AG04449 (cell line): ENCODE measurements at places on chromosomes 2 and 18.

DNA sequence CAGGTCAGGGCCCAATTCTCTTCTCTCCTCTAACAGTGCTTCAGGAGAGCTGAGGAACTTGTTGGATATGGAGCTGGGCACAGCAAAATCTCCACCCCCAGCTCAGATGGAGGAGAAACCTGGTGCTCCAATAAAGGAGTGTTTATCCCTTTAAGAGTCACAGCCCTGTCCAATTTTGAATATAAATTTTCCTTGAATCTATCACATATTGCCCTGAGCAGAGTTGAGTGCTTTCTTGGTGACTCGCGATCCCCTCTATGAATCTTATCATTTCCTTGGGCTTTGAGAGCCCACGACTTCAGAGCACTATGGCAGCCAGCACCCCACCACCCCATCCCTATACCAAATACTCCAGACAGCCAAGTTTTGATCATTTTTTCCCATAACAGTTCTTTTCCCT, 34.4 kb upstream of the SMAD7 start:
- DNase-seq, result no peak

GRCh38 chr2:213847316-213847715, 563.1 kb downstream of the SPAG16 start:
- DNase-seq, result no peak

DNA sequence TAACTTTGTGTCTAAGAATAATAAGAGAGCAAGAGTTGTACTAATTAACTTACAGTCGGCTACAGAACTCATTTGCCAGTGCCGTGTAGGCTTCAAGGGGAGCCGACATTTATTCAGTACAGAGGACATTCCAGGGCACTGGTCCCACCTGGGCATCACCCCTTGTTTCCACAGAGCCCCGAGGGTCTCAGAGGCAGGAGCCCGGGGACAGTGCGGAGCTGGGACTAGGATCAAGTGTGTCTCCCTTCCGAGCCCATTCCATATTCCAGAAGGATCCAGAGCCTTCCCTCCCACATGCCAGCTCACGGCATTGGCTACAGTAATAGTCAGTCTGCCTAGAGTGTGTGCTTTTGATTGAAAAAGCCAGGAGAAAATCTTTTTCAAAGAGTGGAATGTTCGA, 71.5 kb upstream of the CTDP1 start:
- DNase-seq, result no peak

- no peak for DNase-seq
Measured at GRCh38 chr2:219857751-219858150, 230.3 kb downstream of the SLC4A3 start.

GRCh38 chr2:174971868-174972781, 33.1 kb downstream of the CHN1 start:
- no peak for DNase-seq
